COR-L47 (cell line): ENCODE measurements at places on chromosomes 4 and X.

- DNase-seq, result no peak
Measured at GRCh38 chr4:148289740-148290139, 152.5 kb downstream of the NR3C2 start.

DNA sequence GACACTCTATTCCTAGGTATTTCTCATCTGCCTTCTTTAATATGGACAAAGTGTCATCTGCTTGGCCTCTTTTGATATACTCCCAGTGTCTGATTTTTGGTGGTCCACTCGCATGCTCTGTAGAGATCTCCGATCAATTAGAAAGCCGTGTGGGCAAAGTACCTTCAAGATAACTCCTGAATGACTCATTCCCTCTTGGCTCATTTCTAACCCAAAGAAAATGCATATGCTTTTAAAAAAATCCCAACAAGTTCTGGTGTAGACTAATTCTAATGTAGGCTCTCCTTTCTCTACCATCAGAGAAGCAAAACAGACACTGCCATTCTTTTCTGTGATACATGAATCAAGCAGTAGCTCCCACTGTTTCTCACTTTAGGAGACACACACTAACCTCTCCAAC is 714.9 kb upstream of the ADGRL3 start:
- DNase-seq, result no peak

DNA sequence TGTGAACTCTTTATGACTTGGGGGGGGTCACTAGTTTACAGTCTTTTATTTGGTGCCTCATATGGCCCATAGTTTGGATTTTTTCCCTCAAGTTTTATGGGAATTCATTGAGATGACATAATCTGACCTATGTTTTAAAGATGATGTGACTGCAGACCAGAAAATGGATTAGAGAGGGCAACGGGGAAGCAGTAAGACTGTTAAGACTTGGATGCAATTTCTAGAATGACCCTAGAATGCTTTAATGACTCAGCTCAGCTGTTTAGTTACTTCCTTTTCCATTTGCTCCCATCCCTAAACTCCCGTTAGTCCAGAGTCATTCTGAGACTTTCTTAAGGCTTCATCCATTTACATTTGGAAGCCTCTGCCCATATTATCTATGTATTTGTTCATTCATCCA is 59.9 kb upstream of the PDGFRA start:
- no peak for DNase-seq

GRCh38 chr4:10897076-10897475 is 212.5 kb upstream of the CLNK start:
- no peak for DNase-seq
